ENCODE measurements at places on chromosomes 7 and 10. TPM values are rescaled to one million over a fixed set of nuclear protein-coding genes. Genes with fewer than 3 reads are reported as not detected.
A peak's percentile ranks its signal among the peaks of the same experiment; 100 is the strongest.

- DNase-seq: no peak
These were observed 21.6 kb downstream of the IRF5 start for GRCh38 chr7:128959296-128959695.

DNA sequence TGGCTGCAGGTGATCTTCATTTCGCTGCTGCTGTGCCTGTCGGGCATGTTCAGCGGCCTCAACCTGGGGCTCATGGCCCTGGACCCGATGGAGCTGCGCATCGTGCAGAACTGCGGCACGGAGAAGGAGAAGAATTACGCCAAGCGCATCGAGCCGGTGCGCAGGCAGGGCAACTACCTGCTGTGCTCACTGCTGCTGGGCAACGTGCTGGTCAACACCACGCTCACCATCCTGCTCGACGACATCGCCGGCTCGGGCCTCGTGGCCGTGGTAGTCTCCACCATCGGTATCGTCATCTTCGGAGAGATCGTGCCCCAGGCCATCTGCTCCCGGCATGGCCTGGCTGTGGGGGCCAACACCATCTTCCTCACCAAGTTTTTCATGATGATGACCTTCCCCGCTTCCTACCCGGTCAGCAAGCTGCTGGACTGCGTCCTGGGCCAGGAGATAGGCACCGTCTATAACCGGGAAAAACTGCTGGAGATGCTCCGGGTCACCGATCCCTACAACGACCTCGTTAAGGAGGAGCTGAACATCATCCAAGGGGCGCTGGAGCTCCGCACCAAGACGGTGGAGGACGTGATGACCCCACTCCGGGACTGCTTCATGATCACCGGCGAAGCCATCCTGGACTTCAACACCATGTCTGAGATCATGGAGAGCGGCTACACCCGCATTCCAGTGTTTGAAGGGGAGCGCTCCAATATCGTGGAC, 1.3 kb downstream of the CNNM2 start:
- DNase-seq: peak; percentile 5

- DNase-seq: peak; percentile 59
These were observed at the start of gene PCBD1 for GRCh38 chr10:70887804-70888800. Gene PCBD1, minus strand, starts transcription at chr10:70888565. Its CDS starts 32 bp downstream, at chr10:70888533.

DNA sequence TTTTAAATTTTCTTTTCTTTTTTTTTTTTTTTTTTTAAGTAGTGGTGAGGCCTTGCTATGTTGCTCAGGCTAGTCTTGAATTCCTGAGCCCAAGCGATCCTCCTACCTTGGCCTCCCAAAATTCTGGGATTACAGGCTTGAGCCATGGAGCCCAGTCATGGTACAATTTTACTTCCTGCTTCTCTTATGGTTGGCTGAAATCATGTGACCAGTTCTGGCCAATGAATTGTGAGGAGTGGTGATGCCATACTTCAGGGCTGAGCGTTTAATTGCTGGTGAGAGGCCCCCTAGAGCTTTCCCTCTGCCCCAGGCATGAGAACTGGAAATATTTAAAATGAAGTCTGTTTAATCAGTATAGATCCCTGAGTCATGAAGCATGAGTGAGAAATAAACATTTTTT, 22.2 kb upstream of the BAIAP2L1 start:
- no peak for DNase-seq

- DNase-seq: no peak
These were observed 148.9 kb downstream of the PARD3 start for GRCh38 chr10:34666008-34666704.

DNA sequence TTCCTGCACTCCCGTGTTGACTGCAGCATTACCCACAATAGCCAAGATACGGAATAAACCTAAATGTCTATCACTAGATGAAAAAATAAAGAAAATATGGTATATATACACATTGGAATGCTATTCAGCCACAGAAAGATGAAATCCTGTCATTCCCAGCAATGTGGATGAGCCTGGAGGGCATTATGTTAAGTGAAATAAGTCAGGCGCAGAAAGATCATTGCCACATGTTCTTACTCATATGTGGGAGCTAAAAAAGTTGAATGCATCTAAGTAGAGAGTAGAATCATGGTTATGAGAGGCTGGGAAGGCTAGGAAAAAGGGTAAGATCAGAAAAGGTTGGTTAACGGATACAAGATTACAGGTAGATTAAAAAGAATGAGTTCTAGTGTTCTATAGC, 219.1 kb upstream of the MKI67 start:
- no peak for DNase-seq

DNA sequence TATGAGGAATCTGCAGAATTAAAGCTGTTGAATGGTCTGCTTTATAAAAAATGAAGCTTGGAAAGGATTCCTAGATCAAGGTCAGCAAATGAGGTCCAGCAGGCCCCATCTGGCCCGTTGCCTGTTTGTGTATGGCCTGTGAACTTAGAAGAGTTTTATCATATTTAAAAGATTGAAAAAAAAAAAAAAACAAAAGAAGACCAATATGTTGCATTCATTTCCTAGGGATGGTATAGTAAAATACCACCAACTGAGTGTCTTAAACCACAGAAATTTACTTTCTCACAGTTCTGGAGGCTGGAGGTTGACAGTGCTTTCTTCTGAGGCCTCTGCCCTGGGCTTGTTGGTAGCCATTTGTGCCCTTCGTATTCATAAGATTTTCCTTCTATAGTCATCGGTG, 109.2 kb downstream of the PPP1R3A start:
- DNase-seq: no peak

DNA sequence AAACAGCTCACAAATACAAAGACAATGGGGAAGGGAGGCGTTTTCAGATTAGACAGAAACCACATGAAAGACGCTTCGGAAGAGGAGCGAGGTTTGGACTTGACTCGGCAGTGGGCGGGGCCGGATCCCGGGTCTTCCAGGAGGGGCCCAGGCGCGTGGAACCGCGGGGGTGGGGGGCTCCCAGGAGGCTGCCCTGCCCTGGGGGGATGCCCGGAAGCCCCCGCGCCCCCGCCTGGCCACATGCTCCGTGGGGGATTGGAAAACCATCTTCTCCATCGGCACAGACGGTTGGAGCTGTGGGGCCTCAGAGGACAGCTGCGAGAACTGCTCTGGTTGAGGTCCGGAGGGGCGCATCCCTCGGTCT, 186.0 kb upstream of the SHH start:
- DNase-seq: no peak

GRCh38 chr7:874031-874749, 2.2 kb upstream of the GET4 start:
- no peak for DNase-seq

DNA sequence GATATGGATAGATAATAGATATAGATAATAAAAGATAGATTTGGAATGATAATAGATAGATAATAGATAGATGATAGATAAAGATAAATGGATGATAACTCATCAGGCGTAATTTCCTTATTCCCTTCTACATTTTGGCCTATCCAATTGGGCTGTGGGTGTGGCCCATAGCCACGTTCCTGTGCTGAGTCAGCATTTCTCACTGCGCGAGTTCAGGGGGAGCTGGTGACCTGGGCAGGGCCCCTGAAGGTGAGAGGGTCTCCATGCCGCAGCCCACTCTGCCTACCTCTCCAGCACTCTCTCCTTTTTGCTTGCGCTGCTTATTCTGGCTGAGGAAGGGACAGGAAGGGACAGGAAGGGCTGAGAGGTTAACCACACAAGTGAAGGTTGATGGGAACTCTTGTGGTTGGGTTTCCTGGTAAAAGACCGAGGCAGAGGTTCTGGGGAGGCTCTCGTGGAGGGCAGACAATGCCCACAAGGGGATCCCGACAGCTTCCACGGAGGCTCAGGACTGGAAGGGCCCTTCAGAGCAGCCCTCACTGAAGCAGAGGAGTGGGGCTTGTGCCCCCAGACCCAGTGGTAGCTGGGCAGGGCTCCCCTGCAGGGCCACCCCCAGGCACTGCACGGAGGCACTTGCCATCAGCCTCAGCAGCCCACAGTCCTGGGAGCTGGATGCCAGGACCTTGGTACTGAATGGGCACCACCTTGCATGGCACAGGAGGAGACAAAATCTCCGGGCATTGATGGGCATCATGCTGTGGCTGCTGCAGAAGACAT, 247.3 kb upstream of the PITRM1 start:
- DNase-seq: no peak

- no peak for DNase-seq
These were observed 99.8 kb upstream of the MDFIC start for GRCh38 chr7:114822131-114822530.

DNA sequence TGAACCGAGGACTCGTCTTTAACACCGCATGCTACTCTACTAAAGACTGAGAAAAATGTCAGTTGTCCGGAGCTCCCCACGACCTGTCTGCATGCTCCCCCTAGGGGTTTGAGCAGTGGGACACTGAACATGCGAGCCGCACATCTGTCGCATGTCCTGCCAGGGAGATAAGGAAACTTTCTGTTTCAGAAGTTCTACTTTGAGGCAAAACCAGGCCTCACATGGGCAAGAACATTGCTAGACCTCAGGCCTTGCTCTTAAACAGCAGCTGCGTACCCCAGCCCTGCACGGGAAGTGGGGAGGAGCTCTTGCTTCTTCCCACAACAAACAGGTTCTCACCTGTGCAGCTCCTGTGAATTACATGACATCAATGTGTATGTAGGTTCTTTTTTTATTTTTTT, 30.3 kb upstream of the HERPUD2 start:
- DNase-seq: no peak

GRCh38 chr7:121084256-121084655, 95.7 kb downstream of the CPED1 start:
- no peak for DNase-seq

GRCh38 chr10:23150091-23150490, 42.0 kb upstream of the PTF1A start:
- no peak for DNase-seq

- no peak for DNase-seq
These were observed 159.5 kb upstream of the POT1 start for GRCh38 chr7:125089171-125089570.

GRCh38 chr10:89085153-89085552, 94.6 kb downstream of the FAS start:
- DNase-seq: no peak

Gene SPDYE6
- total RNA-seq: not detected

Gene CLCN1
- 0.09 TPM for total RNA-seq

Gene SLC26A3
- not detected for total RNA-seq

Gene TACR2
- not detected for total RNA-seq

Gene KCND2
- 0.59 TPM for total RNA-seq

Gene SPDYE11
- not detected for total RNA-seq

Measured in neural crest cell (in vitro differentiated cells).